Activated CD4-positive, alpha-beta T cell treated with anti-CD3 and anti-CD28 coated beads, Interleukin-2, amount 10 ng/mL, durations not matched to agents 24 days and 14 days (primary cell): ENCODE measurements at places on chromosomes 13 and 19.

- no peak for DNase-seq
Observed at GRCh38 chr13:48879432-48879831, 96.3 kb upstream of the FNDC3A start.

DNA sequence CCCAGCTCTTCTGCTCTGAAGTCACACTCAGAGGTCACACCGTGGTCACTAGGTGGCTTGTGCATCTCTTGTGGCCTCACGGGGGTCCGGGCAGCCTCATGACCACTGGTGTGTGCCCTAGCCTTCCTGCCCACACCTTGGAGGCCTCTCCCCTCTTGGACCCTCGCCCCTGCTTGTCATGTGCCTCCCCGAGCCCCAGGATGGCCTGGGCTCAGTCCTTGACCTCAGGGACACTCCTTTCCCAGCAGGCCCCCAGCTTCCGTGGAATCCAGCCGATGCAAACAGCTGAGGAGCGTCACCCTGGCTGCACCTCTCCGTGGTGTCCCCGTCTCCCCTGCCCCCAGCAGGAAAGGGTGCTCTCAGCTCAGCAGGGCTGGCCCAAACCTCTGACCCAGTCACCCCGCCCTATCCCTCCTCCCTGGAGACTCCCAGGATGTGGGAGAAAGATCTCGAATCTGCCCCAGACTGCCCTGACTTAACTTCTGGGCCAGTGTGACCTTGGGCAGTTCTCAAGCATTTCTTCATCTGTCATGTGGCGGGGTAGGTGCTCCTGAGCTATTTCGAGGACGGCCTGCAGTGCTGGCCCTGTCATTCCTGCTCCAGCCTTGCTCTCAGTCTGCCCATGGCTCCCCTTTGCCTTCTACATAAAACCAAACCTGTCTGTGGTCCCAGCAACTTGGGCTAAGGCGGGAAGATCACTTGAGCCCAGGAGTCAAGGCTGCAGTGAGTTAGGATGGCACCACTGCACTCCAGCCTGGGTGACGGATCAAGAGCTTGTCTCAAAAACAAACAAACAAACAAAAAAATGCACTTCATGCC, 4.6 kb upstream of the SLC25A42 start:
- DNase-seq = no peak

GRCh38 chr13:111286162-111286561, 34.3 kb upstream of the TEX29 start:
- no peak for DNase-seq

- no peak for DNase-seq
Observed at GRCh38 chr13:52378312-52378711, 27.7 kb downstream of the THSD1 start.

GRCh38 chr13:63249411-63250187, 1834.0 kb upstream of the PCDH20 start:
- no peak for DNase-seq
